ENCODE measurements at places on chromosomes 7 and 10.

GRCh38 chr10:128314686-128315085 lies 188.5 kb upstream of the MKI67 start:
- no peak for DNase-seq

- DNase-seq: no peak
Observed at GRCh38 chr10:77856566-77856965, 70.0 kb downstream of the DLG5 start.

DNA sequence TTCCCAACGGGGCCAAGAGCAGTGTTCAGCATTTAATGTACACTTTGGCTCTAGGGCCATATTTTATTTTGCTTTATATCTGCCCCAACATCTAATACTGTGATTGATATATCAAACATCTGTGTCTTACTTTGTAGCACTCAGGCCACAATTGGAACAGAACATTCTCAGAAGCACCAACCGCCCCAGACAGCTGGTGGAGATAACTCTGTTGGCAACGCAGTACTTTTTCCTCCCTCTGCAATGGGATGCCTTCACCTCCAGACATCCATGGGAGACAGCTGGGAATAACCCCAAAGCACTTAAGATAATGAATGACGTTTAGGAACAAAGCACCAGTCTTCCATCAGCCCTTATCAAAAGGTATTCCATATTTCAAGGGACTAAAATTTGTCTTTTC lies 57.4 kb downstream of the PIP4K2A start:
- DNase-seq: no peak

DNA sequence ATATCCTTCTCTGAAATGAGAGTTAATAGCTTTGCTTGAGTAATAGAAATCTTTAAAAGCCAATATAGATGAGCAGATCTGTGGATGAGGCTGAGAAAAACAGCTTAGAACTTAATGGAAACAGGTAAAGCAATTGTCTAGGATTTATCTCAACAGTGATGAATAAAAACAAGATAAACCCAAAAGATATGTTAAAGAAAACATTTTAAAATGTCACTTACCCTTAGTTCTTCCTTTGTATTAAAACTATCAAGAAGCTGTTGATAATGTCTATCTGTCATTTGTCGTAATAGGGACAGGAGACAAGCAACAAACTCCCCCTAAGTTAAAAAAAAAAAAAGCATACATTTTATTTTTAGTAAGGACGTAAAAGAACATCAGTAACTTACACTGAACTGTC lies 272.1 kb upstream of the IMMP2L start:
- DNase-seq: no peak

DNA sequence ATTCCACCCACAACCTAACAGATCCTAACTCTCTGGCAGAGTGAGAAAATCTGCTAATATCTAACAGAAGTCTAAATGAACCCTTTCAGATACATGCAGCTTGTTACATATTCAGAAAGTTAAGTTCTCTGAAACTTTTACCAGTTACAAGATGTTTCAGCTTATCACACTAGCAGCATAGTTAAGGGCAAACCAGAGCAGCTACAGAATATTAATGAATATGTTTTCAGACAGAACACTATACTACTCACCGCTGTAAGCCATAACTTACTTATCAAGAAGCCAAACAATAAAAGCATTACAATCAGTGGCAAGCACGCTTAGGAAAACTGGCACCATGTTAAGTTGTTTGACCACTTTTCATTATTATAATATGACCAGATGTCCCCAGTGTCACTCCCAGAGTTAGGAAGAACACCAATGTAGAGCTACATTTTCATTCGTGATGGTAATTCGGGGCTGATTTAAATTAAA lies 2.7 kb downstream of the ITGB1 start:
- no peak for DNase-seq

GRCh38 chr7:157271991-157272324 lies 64.8 kb upstream of the DNAJB6 start:
- no peak for DNase-seq

DNA sequence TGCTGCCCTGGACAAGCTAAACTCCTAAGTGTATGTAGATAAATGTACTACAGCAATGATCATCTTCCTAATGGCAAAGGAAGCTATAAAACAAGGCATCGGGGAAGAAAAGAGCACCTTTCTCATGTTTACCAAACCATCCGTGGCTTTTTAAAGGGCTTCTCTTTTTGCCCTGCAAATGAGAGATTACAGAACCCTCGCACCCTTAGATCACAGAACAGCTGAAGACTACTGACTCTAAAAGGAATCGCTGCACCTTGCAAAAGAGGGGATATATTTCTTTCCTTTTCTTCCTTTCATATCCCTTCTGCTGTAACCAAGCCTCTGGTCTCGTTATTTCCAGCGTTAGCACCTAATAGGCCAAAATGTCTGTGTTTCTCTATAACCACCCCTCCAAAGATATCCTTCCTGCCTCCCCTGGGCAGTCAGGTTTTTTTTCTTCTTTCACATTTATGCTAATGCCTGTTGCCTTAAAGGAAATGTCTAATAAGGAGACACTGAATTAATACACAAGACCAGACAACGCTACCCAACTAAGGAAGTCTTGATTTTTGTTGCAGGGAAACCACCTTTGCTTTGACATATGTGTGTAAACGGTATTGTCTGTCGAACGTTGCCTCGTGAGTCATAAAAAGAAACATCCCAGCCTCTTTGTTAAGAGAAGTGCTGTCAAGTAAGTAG lies 10.5 kb downstream of the ST8SIA6 start:
- no peak for DNase-seq

GRCh38 chr10:33901166-33901565 lies 566.7 kb upstream of the NRP1 start:
- DNase-seq: no peak

Data from SHP77 (cell line).